Substantia nigra (tissue), 51 donors: ENCODE measurements at places on chromosomes 5 and 9.

DNA sequence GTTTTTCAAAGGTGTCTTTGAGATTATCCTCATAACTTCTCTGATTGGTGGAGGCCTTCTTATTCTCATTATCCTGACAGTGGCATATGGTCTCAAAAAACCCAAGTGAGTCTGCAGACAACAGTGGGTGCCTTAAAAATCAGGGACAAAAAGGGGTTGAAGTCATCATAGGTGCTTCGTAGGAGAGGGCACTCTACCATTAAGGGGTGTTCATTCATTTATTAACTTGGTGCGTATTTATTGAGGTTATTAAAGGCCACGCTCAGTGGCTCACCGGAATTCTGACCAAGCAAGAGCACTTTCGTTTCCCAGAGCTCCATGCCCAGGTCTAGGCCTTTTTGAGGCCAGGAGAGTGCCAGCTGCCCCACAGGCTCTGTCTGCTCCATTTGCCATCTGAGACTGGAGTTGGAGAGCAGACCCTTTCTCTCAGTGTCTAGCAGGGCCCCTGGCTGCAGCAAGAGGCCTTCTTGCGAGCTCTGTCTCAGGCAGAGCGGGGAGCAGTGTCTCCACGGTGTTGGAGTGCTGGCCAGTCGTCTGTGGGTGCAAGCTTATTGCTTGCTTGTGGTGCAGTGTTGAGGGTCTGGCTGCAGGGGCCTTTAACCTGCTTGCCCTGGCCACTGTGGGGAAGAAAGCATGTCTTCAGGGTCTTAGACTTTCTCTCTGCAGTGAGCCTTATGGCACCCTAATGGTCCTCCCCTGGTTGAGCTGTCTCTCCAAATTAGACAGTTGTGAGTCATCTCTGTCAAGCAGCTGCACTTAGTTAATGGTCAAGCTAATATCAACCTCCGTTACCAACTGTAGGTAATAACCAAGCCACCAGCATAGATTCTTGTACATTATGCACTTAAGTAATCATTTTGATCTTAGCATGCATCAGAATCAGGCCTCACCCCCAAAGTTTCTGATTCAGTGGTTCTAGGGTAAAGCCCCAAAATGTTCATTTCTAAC is 62.6 kb downstream of the IL31RA start:
- DNase-seq = no peak

- no peak for DNase-seq
Measured at GRCh38 chr9:96293498-96294158, 8.3 kb downstream of the HSD17B3 start.

- DNase-seq = no peak
Measured at GRCh38 chr5:3194684-3195083, 400.9 kb upstream of the IRX1 start.

DNA sequence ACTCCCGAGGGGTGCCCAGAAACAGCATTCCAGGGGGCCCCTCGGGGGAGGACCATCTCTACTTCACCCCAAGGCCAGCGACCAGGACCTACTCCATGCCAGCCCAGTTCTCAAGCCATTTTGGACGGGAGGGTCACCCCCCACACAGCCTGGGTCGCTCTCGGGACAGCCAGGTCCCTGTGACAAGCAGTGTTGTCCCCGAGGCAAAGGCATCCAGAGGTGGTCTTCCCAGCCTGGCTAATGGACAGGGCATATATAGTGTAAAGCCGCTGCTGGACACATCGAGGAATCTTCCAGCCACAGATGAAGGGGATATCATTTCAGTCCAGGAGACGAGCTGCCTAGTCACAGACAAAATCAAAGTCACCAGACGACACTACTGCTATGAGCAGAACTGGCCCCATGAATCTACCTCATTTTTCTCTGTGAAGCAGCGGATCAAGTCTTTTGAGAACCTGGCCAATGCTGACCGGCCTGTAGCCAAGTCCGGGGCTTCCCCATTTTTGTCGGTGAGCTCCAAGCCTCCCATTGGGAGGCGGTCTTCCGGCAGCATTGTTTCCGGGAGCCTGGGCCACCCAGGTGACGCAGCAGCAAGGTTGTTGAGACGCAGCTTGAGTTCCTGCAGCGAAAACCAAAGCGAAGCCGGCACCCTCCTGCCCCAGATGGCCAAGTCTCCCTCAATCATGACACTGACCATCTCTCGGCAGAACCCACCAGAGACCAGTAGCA is 83.9 kb downstream of the GOLPH3 start:
- no peak for DNase-seq
